HCT116 (cell line): ENCODE measurements at places on chromosomes 7 and 10. TPM values are rescaled to one million over a fixed set of nuclear protein-coding genes. Genes with fewer than 3 reads are reported as not detected.

DNA sequence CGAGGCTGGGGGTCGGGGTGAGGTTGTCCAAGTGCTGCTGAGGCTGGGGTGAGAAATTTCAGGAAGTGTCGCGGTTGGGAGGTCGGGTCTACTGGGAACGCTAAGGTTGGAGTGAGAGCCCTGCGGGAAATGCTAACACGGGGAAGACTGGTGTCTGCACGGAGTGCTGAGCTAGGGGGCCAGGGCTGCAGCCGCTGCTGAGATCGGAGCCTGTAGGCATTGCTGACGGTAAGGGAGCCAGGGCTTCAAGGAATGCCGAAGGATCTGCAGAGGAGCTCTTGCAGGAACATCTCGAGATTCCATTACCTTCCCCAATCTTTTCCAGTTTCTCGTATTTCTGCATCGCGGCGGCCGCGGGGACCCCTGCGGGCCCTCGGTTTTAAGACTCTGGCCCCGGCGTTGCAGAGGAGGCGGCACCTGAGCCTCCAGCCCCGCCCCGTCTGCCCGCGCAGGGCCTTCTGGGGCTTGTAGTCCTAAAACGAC is at the start of gene CDK5:
Gene CDK5, minus strand, starts transcription at position 392 of the 483 bp plus-strand sequence. Its CDS starts 49 bp downstream, at position 343.
- H3K4me3 ChIP-seq, result peak within 1 kb of the TSS; percentile 81
- H3K27ac ChIP-seq, result peak within 1 kb of the TSS; percentile 87
- peaks cover 24% of the 10 kb centered on the region for H3K4me1 ChIP-seq
- H3K36me3 ChIP-seq, result no peaks in the 10 kb centered on the region

- no peaks in the 10 kb centered on the region for H3K27me3 ChIP-seq
- peaks cover 7% of the 10 kb centered on the region for H3K4me1 ChIP-seq
- no peak overlapping the region for H3K27ac ChIP-seq
- no peak overlapping the region for H3K4me3 ChIP-seq
These were observed 68.7 kb downstream of the TAX1BP1 start for GRCh38 chr7:27808626-27809025.

DNA sequence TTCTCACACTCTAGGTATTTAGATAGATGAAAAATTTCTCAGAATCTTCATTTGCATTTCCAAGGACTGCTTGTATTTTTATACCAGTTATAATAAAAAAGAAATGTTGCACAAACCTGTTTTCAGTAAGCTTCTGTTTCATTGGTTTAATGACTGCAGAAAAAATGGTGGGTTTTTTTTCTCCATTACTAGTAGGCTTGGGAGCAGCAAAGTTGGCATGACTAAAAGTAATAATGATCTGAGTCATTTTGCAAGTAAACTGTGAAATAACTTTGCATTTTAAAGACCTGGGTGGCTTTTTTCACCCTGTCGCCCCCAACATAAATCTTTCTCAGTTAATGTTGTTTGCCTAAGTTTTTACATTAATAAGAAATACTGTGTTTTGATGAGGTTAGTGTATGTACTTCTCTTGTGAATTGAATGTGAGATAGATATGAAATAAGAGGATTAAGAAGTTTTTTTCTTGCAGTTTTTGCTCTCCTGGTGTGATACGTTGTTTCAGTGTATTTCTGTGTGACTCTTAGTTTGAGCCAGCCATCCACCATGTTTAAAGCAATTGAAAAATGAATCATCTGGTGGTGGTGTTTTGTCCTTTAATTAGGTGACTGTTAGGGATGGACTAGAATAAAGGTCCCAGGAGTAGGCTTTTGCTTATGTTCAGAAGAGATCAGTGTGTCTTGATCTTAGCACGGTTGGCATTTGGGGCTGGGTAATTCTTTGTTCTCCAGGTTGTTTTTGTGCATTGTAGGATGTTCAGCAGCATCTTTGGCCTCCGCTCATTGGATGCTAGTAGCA is 1.8 kb downstream of the GNAI1 start:
- peak overlapping the region; percentile 98 for H3K27ac ChIP-seq
- peak overlapping the region; percentile 76 for H3K4me3 ChIP-seq
- H3K27me3 ChIP-seq, result no peaks in the 10 kb centered on the region
- DNase-seq, result no peak

CALHM1 gene
- total RNA-seq, result not detected

DNA sequence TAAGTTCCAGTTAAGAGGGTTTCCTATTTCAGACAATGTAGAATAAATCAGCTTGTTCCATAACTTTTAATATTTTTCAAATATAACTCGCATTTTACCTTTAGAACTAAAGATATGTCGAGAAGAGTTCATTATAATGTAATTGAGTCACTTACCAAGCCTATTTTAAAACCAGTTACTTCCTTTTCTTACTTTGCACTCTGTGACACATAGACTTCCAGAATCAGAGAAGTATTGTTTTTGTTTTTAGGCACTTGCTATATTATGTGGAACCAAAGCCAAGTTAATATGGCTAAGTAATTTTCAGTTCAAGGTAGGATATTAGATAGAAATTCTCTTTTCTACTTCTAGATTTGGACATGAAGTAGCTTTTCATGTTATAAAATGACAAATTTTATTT is 182.7 kb upstream of the PRPS1L1 start:
- H3K4me3 ChIP-seq, result no peak overlapping the region
- no peaks in the 10 kb centered on the region for H3K36me3 ChIP-seq
- H3K27me3 ChIP-seq, result no peaks in the 10 kb centered on the region
- no peaks in the 10 kb centered on the region for H3K4me1 ChIP-seq

TLL2 gene
- total RNA-seq, result 1.3 TPM

DNA sequence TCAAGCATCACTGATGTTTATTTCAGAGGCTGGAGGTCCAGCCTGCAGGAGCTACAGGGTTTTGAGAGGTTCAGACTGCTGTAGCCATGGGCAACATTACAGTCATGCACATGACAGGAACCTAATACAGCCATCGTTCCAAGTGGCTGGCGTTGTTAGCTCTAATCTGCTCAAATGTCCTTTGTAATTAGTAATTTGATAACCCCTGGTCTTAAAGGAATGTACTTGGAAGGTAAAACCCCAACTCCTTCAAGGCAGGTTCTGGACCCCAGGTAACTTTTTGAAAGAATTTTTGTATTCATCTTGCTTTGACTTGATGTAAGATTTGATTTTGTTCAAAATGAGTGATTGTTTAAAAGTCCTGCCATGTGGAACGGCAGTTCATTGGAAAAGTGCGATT is 34.7 kb upstream of the FOXI2 start:
- no peak overlapping the region for H3K4me3 ChIP-seq
- no peak for DNase-seq
- peaks cover 60% of the 10 kb centered on the region for H3K27me3 ChIP-seq
- no peak overlapping the region for H3K27ac ChIP-seq
- no peaks in the 10 kb centered on the region for H3K4me1 ChIP-seq

GRCh38 chr10:48604039-48604990 is 558 bp downstream of the ARHGAP22 start:
- H3K4me1 ChIP-seq, result peaks cover 31% of the 10 kb centered on the region
- DNase-seq, result no peak
- peak overlapping the region; percentile 4; the same call in 1 of the 2 replicates for H3K27ac ChIP-seq

- H3K36me3 ChIP-seq, result no peaks in the 10 kb centered on the region
- H3K27ac ChIP-seq, result no peak overlapping the region
- DNase-seq, result no peak
- no peak overlapping the region for H3K4me3 ChIP-seq
- H3K4me1 ChIP-seq, result no peaks in the 10 kb centered on the region; the same call in 1 of the 2 replicates
- no peaks in the 10 kb centered on the region for H3K27me3 ChIP-seq
These were observed 197.0 kb upstream of the PRSS58 start for GRCh38 chr7:142454862-142455261.

DNA sequence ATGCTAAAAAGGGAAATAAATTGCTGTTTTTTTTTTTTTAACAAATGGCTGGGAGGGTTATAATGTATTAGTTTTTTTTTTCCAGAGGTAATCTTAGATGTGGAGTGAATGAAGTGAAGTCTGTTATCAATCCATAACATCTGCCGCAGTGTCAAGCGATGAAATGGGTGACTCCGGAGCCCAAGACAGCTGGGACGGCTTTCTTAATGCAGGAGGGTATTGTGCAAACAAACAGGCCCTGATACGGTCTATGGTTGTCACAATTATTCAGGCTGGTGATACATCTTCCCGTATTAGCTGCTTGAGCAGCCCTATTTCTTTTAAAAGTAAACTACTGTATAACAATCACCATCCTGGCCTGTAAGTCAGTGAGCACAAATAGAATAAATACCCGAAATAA is 1231.2 kb downstream of the GATA3 start:
- no peaks in the 10 kb centered on the region for H3K36me3 ChIP-seq
- H3K4me3 ChIP-seq, result no peak overlapping the region
- H3K4me1 ChIP-seq, result no peaks in the 10 kb centered on the region
- no peaks in the 10 kb centered on the region for H3K27me3 ChIP-seq
- no peak for DNase-seq

CXCL12 gene
- total RNA-seq, result 0.47 TPM

- H3K36me3 ChIP-seq, result no peaks in the 10 kb centered on the region
- peaks cover 11% of the 10 kb centered on the region; the same call in 1 of the 2 replicates for H3K4me1 ChIP-seq
These were observed 1.4 kb upstream of the CALD1 start for GRCh38 chr7:134777908-134778580.
